ENCODE measurements at places on chromosomes 11 and 22.
A peak's percentile ranks its signal among the peaks of the same experiment; 100 is the strongest.

- DNase-seq, result no peak
Observed at GRCh38 chr11:85359859-85360258, 267.3 kb downstream of the DLG2 start.

DNA sequence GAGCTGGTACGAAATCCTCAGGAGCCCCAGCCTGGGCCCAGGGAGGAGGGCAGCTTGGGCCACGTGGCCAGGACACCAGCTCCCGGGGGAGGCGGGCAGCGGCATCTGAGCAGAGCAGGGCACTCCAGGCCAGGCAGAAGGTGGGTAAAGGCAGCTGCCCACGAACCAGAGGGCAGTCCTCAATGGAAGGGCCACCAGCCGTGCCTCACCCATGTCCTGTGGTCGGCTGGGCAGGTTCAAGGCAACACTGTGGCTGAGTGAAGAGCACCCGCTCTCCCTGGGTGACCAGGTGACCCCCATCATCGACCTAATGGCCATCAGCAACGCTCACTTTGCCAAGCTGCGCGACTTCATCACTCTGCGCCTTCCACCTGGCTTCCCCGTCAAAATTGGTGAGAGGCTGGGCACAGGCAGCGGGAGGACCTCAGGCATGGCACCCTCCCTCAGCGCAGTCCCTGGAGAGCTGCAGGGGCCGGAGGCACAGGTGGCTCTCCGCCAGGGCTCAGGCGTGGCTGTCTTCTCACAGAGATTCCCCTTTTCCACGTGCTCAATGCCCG, 2.5 kb upstream of the SSH3 start:
- no peak for DNase-seq

GRCh38 chr11:43903969-43904368, 23.3 kb downstream of the ALKBH3 start:
- DNase-seq, result no peak

DNA sequence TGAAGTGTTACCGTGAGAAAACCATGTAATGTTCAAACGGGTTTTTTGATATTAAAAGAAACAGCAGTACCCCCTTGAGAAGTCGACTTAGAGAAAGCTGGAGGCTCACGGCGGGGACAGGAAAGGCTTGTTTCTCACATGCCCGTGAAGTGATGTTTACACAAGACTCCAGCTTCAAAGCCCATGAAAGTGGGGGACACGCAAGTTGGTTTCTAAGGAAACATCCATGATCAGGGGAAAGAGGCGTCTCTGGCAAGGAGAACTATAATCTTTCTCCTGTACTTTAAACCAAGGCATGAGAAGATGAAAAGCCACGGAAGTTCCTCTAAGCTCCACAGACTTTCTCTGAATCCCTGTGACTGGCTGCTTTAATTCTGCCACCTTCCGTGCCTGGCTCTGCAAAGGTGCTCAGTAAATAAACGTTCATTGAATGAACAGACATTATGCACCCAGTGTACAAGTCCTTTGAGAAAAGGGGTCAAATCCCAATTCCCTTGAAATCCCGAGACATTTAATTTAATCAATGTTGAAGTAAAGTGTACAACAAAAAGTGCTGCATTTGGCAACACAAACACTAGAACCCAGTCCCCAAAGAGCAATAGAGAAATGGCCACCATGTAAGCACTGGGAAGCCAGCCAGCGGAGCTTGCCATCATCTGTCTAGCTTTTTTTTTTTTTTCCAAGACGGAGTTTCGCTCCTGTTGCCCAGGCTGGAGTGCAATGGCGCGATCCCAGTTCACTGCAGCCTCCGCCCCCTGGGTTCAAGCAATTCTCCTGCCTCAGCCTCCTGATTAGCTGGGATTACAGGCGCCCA, 58.7 kb downstream of the AHNAK start:
- no peak for DNase-seq

- no peak for DNase-seq
Observed at GRCh38 chr11:41784513-41785335, 325.3 kb upstream of the LRRC4C start.

DNA sequence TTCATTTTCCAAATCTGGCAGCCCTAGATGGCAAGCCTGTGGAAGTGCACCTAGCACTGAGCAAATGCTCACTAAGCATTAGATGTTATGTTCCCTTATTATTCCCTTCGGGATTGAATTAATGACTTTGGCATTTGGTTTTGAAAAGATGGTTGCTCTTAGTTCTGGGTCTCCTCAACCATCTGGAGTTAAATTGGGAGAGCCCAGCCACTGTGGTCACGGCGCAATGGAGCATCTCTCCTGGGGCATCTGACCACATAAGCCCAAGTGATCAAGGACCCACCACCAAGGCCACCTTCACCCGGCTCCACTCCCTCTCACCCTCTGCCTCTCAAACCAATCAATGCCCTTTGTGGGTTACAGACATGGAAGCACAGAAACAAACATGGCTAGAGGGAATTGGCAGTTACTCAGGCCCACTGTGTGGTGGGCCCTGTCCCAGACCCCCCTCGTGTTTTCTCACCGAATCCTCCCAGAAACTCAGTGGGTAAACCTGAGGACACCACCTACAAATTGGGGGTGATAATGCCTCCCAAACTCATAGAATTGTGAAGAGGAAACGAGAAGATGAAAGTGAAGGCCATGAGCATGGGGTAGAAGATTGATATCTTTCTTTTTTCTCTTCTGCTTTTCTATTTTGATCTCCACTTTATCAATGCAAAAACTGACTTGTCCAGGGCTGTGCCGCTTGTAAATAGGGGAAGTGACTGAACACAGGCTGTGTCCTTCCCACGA, 52.2 kb downstream of the IRAG1 start:
- no peak for DNase-seq

- no peak for DNase-seq
Observed at GRCh38 chr11:2803186-2804091, 82.1 kb downstream of the CDKN1C start.

DNA sequence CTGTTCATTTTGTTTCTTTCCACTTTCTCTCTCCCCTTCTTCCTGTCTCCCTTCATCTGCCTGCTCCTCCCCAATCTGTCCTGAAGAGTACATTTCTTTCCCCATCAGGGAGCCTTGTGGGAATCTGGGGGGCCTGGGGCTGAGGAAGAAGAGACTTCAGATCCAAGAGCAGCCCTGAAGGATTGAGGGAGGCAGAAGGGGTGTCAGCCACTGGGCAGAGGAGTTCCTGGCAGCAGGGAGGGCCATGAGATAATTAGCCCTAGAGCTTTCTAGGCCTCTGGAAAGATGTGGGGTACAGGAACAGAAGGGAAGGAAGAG, 24.4 kb upstream of the OAF start:
- DNase-seq, result no peak

- DNase-seq, result peak; percentile 12
Observed at GRCh38 chr22:27134315-27134701, 476.9 kb downstream of the MIAT start.

DNA sequence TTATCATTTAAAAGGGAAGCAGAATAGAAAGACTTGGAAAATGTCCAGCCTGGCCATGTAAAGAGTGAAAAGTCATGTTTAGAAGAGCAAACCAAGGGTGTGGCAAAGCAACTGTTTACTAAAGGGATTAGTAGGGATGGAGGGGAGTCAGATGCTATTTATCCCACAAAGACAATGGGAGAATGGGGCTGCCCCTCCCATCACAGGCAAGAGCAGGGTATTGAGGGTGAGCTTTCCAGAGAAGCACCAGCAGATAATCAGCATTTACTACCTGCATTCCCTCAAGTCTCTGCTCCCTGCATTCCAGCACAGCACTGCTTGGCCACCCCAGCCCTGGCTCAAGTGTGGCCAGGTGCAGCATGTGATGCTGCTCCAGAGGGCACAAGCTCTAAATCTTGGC, 18.5 kb upstream of the QSER1 start:
- DNase-seq, result no peak

- no peak for DNase-seq
Observed at GRCh38 chr11:20474176-20474881, 86.8 kb downstream of the PRMT3 start.

DNA sequence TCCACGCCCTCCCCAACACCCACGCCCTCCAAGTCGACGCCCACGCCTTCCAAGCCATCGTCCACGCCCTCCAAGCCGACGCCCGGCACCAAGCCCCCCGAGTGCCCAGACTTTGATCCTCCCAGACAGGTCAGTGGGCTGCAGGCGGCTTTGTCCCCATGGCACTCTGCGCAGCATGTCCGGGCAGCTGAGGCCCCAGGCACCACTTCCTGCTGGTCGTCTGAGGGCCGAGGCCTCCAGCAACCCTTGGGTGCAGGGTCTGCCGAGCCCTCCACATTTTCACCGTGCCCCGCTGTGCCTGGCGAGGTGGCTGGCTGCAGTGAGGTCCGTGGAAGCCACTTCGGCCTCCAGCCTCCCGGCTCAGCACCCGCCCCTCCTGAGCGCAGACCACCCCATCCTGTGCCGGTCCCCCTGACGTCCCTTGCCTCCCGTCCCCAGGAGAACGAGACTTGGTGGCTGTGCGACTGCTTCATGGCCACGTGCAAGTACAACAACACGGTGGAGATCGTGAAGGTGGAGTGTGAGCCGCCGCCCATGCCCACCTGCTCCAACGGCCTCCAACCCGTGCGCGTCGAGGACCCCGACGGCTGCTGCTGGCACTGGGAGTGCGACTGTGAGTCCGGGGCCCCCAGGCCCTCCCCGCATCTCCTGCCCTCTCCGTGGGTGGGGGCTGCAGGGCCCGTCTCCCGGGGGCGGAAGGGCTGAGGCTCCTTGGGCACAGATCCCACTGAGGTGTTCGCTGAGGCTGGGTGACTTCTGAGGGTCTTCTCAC, 26.8 kb downstream of the MUC2 start:
- DNase-seq, result no peak

DNA sequence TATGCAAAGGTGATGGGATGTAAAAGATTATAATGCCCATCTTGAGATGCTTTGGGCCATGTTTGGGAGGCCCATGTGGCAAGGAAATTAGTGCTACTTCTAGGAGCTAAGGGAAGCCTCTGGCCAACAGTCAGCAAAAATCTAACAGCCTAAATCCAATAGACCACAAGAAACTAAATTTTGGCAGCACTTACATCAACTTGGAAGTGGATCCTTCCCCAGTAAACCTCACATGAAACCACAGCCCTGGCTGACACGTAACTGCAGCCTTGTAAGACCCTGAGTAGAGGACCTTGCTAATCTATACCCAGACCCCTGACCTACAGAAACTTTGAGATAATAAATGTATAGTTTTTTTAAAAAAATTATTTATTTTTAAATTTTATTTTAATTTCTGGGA, 13.1 kb upstream of the GRK3 start:
- no peak for DNase-seq

DNA sequence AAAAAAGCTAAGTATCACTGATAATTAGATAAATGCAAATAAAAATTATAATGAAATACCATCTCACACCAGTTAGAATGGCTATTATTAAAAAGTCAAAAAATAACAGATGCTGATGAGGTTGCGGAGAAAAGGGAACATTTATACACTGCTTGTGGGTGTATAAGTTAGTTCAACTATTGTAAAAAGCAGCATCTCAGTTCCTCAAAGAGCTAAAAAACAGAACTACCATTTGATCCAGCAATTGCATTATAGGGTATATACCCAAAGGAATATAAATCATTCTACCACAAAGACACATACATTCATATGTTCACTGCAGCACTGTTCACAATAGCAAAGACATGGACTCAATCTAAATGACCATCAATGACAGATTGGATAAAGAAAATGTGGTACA, 120.3 kb upstream of the ZBED5 start:
- no peak for DNase-seq

DNA sequence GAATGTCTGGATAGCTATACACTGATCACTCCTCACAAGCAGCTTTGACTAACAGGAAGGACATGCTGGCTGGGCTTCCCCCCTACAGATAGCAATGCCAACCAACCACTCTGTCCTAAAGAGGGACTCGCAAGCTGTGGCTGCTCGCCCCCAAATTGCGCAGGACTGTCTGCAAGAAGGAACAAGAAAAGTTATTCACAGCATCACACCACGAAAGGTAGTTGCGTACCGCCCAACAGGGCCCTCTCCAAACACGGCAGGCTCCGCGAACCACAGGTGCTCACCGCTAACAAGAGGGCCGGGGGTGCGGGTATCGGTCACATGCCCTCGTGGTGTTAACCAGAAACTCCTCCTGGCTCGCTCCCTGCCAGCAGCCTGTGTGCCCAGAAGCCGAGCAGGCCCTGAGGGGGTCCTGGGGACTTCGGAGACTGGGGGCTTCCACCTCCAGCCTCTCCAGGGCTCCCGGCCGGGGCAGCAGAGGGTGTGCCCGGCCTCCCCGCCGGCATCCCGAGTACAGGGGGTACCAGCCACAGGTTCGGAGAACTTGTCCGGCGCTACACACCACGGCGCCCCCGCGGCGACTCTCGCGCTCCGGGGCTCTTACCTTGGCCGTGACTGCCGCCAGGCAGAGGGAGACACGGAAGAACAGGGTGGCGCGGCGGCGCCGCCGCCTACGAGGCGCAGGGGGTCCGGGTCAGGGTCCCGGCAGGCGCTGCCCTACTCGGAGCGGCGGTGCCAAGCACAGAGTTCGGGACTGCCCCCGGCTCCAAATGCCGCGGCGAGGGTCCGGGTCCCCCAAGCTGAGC, 682 bp downstream of the LARGE1 start:
- no peak for DNase-seq

DNA sequence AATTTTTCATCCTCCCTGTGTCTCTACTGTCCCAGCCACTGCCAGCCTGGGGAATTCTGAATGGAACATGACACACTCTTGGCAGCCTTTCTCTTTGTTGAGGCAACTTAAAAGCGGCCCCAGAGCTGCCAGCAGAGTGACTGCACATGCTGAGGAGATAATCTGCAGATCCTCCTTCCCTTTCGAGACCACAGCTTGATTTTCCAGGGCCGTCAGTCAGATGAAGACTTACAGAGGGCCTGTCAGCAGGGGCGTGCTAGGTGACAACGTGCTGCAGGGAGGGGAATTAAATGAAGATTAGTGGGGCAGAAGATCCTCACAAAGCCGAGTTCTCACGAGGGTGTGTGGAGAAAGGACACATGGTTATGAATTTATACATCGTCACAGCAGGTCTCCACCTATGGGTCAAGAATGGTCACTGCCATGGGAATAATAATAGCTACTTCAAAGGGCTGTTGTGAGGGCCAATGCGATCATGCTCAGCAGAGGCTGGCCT, 193.5 kb upstream of the PITPNB start:
- no peak for DNase-seq

DNA sequence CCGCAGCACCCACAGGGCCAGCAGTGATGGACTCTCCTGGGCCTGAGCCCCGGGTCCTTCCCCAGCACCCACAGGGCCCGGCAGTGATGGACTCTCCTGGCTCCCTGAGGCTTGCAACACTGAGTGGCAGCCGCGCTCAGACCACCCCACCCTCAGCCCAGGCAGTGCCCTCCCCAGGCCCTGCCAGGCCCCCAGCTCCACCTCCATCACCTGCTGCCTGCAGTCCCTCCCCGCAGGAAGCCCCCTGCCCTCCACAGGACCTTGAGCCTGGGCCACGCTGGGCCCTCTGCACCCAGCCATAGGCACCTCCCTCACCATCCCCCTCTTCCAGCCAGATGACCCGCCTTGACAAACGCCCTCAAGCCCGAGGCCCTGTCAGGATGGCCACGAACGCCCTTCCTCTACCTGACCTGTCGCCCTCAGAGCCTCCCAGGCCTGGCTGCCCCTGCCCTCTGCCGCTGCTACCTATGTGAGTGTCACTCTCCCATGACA, 11.4 kb downstream of the ALG12 start:
- DNase-seq, result no peak

All from stimulated activated CD4-positive, alpha-beta T cell treated with anti-CD3 and anti-CD28 coated beads, TNF-alpha, amount 100 ng/mL, for 24 hours (primary cell).